Progenitor cell of endocrine pancreas (in vitro differentiated cells): ENCODE measurements at places on chromosomes 3 and 15.

DNA sequence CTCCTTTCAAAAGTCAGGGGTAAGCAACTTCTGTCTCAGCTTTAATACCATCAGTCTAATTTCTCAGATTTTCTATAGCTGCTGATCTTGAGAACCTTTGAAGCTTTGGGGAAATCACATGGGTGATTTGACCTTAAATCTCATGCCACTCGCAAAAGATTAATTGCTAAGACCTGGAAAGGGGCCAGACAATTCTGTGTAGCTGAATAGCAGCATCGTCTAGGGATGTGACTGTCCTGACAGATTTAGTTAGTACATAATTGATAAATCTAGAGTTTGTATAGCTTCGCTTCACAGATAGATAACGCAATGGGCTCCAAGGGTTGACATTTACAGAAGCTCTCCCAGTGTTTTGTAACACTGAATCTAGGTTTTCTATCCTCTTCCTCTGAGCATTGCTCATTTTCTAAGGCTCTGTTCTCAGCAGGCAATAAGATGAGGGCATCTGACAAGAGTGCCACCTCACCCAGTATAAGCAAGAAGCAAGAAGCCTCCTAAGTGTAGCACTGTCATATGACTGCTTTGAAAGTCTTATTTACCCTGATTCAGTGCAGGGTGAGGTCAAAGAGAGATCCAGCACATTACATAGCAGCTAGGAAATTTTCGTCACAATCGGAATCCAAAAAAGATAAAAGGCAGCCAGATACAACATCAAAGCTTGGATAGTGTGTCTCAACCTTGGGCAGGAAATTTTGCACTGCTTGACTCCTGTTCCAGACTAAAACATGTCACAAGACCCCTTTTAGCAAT lies 47.7 kb upstream of the DUT start:
- no peak for DNase-seq

DNA sequence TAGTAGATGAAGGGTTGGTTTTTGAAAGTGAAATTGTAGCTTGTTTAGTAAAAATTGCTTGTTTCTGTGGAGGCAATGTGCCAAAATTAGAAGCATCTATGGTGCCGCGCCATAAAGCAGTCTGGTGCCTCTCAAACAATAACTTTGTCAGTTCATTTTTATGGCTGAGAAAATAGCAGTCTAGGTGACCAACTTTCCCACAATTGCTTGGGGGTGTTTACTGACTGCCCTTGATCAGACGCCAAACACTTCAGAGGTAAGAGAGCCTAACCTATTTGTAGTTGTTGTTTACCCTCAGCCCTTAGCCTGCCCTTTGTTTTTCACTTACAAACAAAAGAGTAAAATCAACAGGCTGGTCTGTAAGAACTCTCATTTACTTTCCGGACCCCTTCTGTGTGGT lies 174.5 kb downstream of the FNDC3B start:
- DNase-seq, result no peak

- no peak for DNase-seq
Measured at GRCh38 chr3:195352895-195353488, 82.0 kb upstream of the XXYLT1 start.

- DNase-seq, result no peak
Measured at GRCh38 chr3:169305460-169305859, 358.1 kb downstream of the MECOM start.

DNA sequence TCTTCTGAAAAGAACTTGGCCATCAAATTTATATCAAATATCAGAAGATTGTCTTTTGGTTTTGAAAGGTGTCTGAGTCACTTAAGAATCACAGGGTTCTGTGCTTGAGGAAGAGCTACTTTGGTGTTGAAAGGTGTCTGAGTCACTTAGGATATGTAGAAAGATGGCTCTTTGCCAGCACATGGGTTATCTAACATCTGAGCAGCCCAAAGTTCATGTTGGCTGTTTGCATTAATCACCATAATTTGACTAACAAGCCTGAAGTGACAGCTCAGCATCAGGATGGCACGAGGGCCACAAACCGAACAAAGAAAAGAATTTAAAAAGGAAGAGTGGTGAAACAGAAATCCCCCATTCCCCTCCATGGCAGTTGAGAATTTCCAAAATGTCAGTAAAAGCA lies 190.5 kb upstream of the CMC1 start:
- no peak for DNase-seq

GRCh38 chr3:175307642-175308041 lies 448.5 kb downstream of the NAALADL2 start:
- DNase-seq, result no peak

DNA sequence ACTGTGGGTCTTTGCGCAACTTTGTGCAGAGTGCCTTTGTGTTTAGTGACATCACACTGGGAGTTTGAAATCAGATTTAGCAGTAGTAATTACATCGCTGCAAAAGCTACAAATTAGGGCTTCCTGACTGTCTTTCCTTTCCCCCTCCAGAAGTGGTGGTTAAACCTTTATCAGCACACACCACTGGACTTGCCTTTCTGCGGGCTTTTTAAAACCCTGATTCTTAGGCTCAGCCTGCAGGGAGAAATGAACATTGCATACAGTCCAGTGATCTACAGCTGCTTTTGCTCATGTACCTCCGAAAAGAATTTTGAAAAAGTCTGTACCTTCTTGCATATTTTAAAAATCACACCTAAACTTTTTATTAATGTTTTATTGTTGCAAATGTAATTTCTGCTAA lies 219.7 kb upstream of the NAALADL2 start:
- no peak for DNase-seq

- DNase-seq, result no peak
Measured at GRCh38 chr15:67573194-67573593, 30.7 kb downstream of the MAP2K5 start.

- DNase-seq, result no peak
Measured at GRCh38 chr15:31472636-31473384, 146.2 kb downstream of the KLF13 start.

DNA sequence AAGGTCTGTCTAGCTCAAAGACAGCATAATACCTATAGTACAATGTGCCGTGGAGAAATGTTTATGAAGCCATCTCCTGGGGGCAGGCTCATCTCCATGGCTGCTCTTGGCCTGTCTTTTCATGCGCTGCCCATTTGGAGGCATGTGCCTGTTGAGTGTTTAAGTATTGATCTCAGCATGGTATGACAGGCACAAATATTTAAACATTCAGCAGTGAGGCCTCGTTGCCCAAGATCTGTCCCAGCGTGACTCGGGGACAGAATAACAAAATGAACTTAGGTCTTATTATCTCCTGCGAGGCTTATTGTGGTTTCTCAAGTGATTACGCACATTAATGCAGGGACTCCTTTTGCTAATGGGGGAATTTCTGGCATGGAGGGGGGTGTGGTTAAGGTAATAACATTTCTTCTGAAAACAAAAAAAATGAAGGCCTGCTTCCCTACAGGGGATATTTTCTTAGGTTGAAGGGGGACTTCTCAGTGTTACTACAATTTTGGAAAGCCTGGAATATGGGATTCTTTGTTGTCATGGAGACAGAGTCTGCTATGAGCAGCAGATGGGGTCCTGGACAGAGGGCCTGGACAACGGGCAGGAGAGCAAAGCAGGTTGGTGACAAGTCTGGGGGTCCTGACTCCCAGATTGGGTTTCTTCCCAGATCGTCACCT lies 4.4 kb upstream of the SLC6A1 start:
- no peak for DNase-seq

- DNase-seq, result no peak
Measured at GRCh38 chr3:53626876-53627275, 132.5 kb downstream of the CACNA1D start.

DNA sequence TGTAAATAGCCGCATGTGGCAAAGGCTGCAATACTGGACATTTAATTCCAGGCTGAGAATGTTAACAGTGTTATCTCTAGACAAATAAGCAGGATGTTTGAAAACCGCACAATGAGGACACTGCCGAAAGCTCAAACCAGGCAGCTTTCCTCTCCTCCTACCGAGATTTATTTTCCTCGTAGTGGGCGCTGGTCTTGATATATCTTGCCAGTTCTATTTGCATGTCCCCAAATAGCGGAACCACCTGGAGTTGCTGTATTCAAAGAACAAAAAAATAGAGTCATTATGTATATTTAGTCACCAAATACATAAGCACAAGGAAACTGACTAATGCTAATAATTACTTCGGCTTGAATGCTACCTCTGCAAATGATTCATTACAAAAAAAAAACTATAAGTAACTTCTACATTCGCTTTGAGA lies 46.5 kb downstream of the CYFIP1 start:
- no peak for DNase-seq

DNA sequence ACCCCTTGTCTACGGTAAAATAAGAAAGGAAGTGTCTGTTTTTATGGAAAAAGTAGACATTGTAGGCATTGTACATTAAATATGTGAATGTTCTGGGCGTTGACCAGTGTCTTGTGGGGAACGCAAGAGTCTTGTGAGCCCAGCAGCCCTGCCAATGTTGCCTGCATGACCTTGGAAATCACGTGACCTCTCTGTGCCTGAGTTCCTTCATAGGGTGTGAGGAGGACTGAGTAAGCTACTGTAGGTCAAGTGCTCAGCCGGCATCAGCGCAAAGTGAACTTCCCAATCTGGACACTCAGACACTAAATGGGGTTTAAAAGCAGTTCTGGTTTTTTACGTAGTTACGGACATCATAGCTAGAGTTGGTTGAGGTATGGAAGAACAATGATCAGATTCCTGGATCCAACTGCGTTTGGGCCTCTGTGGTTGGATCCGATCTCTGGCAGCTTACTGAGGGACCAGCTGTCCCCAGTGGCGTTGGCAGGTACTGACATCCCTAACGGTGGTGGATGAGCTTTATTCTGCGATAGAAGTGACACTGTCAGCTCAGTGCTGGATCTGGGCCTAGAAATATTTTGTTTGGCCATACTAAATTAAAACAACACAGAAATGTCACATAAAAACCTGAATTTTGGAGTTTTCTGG lies 63.8 kb downstream of the SPSB4 start:
- no peak for DNase-seq

GRCh38 chr3:188365988-188366698 lies 212.2 kb downstream of the LPP start:
- no peak for DNase-seq

GRCh38 chr15:81152799-81153198 lies 18.7 kb downstream of the CFAP161 start:
- DNase-seq, result no peak

DNA sequence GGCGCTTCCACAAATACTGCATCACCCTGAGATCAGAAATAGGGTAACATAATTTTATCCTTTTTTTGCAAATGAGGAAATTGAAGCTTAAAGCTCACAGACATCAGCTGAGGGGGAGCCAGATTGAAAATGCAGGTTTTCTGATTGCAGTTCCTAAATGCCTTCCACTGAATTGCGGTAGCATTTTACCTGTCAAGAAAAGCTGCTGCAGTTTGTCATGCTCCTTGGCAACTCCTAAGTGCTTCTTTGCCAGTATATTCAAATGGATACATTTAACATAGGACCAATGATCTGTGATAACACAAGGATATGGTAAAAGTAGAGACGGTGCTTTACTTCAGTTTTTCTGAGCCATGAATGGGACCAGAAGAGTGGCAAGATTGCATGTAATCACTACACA lies 50.5 kb downstream of the SPATA16 start:
- DNase-seq, result no peak

- no peak for DNase-seq
Measured at GRCh38 chr3:177602601-177603147, 405.4 kb upstream of the TBL1XR1 start.

- no peak for DNase-seq
Measured at GRCh38 chr15:73680549-73680948, 3.6 kb upstream of the CD276 start.

GRCh38 chr15:85831415-85832113 lies 36.8 kb upstream of the KLHL25 start:
- DNase-seq, result peak; percentile 38

- no peak for DNase-seq
Measured at GRCh38 chr3:16064642-16065414, 109.7 kb upstream of the GALNT15 start.

GRCh38 chr3:7508821-7509220 lies 647.9 kb downstream of the GRM7 start:
- no peak for DNase-seq
